CD4-positive, alpha-beta T cell treated with Interleukin-6 at 100 ng/mL for 8 hours (primary cell): ENCODE measurements at places on chromosomes 5 and 9.

DNA sequence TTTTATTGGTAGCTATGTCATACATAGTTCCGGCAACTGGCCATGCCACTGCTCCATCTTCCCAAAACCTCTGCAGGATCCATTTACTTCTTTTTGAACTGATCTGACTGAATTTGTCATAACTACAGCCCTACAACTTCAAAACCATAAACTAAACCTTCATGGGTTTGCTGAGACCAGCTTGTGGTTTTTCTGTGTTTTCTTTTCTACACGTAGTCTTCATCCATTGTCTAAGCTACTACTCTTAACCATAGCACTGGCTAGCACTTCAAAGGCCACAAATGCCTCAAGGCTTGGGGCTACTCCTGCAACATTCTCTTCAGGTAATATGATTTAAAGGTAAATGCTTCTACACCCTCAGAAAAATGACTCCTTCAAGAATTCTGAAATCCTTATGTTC, 9.0 kb upstream of the KIF2A start:
- DNase-seq: peak; percentile 20

- DNase-seq: no peak
Observed at GRCh38 chr9:79776581-79776980, 204.8 kb downstream of the TLE4 start.

DNA sequence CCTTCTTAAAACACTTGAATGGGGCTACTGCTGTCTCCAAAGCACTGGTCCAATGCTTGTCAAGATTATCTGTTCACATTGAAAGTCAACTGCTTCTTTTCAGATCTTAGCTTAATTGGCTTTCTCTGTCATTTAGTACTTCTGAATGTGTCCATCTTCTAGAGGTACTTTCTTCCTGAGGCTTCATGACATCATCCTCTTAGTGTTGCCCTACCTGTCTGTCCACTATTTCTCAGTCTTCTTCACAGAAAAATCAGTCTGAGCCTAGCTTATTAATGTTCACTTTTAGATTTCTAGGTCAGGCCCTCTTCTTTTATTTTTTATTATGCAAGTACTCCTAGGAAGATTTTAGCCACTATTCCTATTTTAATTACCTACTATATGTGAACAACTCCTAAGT, 899.9 kb downstream of the DTWD2 start:
- no peak for DNase-seq

DNA sequence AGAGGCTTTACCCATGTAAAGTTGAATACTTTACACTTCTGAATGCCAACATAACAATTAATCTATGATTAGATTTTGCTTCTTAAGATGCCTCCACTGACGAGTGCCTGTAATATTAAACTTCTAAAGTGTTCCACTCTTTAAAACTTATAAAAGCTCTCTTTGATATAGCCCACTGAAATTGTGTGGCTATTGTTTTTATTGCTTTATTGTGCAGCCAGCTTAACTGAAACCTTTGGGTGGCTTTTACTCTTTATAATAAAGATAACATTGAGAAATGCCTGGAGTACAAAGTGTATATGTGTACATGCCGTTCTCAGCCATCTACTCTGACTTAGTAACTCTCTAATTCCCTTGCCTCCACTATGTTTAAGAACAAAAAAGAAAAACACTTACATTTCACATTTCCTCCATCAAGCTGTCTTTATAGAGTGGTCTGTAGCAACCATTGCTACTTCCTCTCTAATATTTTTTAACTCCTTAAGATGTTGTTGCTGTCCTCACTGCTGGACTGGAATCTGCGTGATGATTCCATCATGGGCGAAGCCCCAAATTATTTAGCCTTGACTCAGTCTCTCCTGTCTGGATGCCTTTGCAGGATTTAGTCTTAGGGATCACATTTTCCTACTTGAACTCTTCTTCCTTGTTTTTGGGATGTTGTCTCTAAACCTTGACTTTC, 9.1 kb downstream of the PIK3R1 start:
- DNase-seq: no peak

GRCh38 chr9:86405926-86406325, 51.7 kb upstream of the TUT7 start:
- DNase-seq: no peak

DNA sequence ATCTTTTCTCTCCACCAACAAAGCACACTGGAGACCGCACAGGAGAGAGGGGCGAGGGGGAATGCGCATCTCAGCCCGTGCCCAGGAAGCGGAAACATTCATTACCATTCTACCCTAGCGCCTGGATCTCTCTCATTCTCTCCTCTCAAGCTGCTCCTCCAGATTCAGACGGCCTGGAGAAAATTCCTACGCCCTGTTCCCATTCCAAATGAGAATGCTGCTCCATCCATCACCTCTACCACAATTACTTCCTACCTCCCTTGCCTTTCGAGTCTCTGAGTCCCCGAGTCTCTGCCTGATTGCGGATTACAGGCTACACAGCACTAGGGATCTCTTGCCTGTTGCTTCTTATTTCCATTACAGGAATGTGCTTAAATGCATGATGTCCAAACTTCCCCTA, 6.7 kb downstream of the DDX31 start:
- DNase-seq: no peak
